NCI-H2171 treated with DMSO at 0.1 percent for 48 hours (cell line): ENCODE measurements at places on chromosomes 7 and 10.

GRCh38 chr10:44395396-44395795 is 10.5 kb upstream of the CXCL12 start:
- DNase-seq: peak; percentile 90

DNA sequence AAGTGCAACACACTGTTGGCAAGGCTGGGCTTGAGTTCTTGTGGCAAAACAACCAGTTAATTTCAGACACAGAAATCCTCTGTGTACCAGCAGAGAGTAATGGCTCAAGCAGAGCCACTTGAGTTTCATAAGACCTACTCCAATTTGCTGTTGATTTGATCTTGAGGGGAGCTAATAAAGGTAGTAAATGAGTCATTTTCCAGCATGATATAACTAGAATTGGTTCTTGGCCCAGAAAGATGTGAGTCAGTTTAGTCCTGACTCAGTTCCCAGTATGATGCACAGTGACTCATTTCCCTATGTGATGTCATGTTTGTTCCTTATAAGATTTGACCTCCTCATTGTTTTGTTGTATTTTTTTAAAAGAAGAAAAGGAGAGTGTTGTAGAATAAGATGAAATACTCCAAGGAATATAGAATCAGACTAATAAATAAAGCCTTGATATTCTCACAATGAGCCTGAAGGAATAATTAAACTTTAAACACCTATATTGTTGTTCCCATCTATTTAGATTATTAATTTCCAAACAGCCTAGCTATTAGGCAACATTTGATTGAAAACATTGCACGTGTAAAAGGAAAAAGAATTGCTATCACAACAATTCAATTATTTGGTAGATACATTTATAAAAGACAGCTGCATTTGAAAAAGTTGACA is 186.2 kb downstream of the REEP3 start:
- DNase-seq: no peak

- DNase-seq: no peak
These were observed 87.8 kb upstream of the LRRC4 start for GRCh38 chr7:128119036-128119435.

GRCh38 chr10:3886641-3887251 is 101.7 kb upstream of the KLF6 start:
- no peak for DNase-seq

DNA sequence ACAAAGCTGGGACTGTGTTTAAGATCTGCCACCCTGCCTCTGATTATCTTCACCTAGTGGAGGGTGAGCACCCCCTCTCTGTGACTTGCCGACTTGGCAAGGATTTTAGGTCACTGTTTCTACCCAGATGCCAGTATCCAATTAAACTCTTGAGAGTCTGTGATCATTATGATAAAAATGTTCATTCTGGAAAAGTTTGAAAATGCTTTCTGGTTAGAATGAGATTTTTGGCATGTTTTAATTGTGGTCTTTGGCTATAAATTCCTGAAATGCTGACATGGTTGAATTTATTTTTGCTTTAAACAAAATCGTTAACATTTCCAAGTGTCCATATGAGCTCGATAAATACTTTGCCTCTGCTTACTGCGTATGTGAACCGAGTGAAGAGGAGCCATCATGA is 221.4 kb downstream of the BICC1 start:
- no peak for DNase-seq
